ENCODE measurements at places on chromosomes 7 and 10. TPM values are rescaled to one million over a fixed set of nuclear protein-coding genes. Genes with fewer than 3 reads are reported as not detected.

- no peak for DNase-seq
Measured at GRCh38 chr7:40243076-40243475, 108.3 kb downstream of the SUGCT start.

GRCh38 chr7:134686786-134687185 is 40.1 kb downstream of the BPGM start:
- DNase-seq, result no peak

DNA sequence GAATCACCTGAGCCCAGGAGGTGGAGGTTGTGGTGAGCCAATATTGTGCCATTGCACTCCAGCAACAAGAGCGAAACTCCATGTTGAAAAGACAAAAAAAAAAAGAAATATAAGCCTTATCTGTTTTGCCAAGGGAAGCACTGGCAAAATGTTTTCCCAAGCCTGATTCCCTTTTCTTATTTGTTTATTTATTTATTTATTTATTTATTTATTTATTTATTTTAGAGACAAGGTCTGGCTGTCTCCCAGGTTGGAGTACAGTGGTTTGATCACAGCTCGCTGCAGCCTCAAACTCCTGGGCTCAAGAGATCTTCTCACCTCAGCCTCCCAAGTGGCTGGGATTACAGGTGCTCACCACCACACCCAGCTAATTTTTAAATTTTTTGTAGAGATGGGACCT is 44.2 kb downstream of the SVOPL start:
- no peak for DNase-seq

DNA sequence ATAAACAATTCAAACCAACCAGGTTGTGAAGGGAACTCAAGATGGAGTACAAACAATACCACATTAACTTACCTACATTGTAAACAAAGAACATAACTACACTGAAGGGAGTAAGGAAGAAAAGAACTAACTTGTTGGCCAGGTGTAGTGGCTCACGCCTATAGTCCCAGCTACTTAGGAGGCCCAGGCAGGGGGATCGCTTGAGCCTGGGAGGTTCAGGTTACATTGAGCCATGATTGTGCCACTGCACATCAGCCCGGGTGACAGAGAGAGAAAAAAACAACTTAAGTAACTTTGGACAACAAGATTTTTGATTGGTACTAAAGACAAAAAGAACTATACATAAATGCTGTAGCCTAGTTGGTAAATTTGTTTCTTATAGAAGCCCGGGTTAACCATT is 68.8 kb downstream of the TRIL start:
- no peak for DNase-seq

GRCh38 chr10:7272008-7272407 is 138.8 kb downstream of the SFMBT2 start:
- DNase-seq, result no peak

DNA sequence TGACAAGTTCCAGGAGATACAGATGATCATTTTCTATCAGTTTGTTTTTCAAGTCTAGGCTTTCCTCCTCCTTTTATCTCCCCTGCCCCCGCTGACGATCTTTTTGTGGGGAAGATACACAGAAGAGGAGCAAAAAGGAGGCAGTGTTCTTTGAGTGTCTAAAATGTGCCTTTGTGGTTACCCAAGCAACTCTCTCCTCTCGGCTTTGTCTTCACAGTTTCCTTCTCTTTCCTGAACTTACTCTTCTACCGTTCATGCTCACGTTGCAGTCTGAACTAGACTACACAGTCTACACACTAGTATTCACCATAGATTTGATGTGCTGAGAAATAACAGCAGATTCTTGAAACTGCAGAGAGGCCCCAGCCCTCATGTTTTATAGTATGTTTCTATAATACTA is 23.6 kb downstream of the CEP41 start:
- DNase-seq, result no peak

DNA sequence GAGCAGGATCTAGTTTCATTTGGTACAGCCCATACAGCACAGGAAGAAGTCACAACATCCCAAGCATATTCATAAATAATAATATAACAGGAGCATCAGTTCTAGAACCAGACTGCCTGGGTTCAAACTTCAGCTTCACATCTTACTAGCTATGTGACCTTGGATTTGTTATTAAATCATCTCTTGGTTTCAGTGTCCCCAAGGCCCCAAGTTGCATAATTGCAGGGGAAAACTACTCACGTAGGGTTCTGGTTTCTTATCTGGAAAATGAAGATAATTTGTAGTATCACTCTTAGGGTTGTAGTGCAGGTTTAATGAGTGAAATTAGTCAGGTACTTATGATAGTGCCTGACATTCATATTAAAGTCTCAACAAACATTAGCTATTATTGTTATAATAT is 5.5 kb upstream of the IQUB start:
- no peak for DNase-seq

DNA sequence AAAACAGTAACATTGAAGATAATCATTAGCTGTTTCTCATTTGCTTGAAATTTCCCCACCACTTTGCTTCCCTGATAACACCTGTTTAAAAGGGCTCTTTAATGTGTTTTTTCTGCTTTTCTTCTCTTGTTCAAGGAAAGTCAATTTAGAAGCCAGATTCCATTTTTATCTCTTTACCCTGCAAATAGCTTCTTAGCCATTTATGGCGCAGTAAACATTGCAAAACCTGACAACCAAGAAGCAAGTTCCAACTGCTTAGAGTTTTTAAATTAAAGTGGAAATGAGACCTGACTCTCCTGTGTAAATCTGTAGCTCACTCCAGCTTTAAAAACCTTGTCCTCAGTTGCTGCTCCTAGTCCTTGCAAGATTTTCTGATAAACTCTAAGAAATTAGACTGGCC is 30.1 kb downstream of the SGPL1 start:
- no peak for DNase-seq

GRCh38 chr7:113263749-113264148 is 145.4 kb upstream of the SMIM30 start:
- DNase-seq, result no peak

DNA sequence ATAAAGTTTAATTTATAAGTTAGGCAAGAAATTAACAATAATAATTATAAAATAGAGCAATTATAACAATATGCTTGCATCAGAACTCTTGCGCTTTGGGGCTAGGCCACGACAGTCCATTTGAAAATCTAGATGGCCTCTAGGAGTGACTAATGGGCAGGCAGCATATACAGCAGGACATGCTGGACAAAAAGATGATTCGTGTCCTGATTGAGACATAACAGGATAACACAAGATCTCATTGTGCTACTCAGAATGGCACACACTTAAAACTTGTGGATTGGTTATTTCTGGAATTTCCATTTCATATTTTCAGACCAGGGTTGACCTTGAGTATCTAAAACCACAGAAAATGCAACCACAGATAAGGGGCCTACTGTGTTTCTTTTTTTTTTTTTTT is 27.5 kb downstream of the CTNNA3 start:
- no peak for DNase-seq

- DNase-seq, result no peak
Measured at GRCh38 chr10:100730725-100731406, 14.5 kb upstream of the PAX2 start.

DNA sequence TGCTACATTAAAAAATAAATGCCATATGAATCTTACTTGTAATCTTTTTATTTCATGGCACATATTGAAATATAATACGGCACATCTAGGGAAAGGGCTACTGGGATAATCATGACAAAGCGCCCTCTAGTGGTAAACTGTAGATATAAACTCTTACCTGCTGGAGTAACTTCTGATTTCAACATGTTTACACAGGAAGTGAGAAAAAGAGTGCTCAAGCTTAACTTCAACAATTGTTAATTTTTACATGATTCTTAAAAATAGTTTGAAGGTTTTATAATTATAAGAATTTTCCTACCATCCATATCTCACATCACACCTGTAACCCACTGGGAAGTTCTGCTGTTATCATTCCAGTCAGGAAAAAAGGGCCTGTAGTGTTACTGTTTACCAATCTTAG is 2.0 kb upstream of the HEPACAM2 start:
- DNase-seq, result no peak

NUDT13 gene
- 2.6 TPM for total RNA-seq

MCU gene
- 11.7 TPM for total RNA-seq

PDGFA gene
- 33.4 TPM for total RNA-seq

ZNF727 gene
- 2.9 TPM for total RNA-seq

GHRHR gene
- total RNA-seq, result not detected

ANKRD61 gene
- 0.33 TPM for total RNA-seq

PON3 gene
- total RNA-seq, result 26.9 TPM

RADIL gene
- 8.5 TPM for total RNA-seq

ADAM12 gene
- total RNA-seq, result 8.6 TPM

VSTM2A gene
- total RNA-seq, result not detected

Measured in breast epithelium (tissue), 4 donors.